T47D (cell line): ENCODE measurements at places on chromosomes 7 and 10.
A peak's percentile ranks its signal among the peaks of the same experiment; 100 is the strongest.

DNA sequence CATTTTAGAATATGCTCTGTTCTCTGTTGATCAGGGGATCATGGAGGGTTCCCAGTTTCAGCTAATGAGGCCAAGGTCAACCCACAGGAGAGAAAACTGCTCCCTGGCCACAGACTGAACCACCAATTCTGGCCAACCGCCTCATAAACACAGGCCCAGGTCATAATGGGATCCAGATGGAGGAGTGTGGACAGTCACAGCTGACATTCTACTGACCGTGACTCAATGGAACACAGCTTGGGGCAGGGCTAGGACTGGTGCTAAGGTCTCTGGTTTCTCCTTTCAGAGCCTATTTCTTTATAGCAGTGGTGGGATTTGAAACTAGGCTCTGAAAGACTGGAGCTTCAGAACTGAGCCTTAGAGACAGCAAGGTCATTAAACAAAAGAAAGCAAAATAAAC lies 68.3 kb downstream of the HIPK2 start:
- DNase-seq: no peak

DNA sequence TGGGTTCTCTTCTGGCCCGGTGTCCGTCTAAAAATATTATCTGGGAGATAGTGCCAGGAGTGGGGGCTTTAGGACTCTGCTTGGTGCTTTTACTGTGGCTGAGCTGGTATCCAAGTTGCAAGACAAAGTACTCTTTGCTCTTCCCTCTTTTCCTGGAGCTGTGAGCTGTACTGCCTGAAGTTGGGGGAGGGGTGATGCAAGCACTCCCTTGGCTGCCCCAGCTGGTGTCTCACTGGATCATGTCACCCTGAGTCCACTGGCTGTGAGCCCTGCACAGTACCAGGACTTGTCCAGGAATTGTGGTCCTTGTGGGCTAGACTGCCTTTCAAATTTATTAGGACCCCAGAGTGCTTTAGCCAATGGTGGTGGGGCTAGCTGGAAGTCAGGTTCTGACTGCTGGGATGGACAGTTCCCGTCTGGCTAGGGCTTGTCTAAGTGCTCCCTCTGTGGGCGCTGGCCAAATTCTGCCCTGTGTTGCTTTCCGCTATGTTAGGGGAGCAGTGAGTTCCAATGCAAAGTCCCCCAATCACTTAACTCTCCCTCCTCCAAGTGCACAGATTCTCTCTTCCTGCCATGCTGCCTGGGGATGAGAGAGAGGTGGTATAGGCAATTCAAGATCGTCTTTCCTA lies 13.1 kb downstream of the CC2D2B start:
- no peak for DNase-seq

GRCh38 chr7:30146127-30146612 lies 11.4 kb downstream of the MTURN start:
- no peak for DNase-seq

GRCh38 chr10:14583252-14583651 lies 191.4 kb downstream of the FAM107B start:
- DNase-seq: no peak

DNA sequence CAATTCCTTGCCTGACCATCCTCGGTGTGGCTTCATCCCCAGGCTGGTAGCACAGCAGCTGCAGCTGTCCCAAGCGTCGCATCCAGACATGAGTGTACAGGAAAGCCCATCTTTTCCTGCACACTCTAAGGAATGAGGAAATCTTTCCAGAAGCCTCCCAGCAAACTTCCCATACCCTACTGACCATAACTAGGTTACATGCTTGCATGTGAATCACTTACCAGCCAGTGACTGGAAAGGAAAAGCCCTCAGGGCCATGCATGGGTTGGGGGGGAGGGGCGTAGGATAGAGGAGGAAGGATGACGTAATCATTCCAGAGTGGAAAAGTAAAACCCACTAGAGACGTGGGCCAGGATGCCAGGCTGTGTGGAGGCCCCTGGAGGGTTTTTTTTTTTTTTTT lies 18.9 kb upstream of the ZNF212 start:
- no peak for DNase-seq

DNA sequence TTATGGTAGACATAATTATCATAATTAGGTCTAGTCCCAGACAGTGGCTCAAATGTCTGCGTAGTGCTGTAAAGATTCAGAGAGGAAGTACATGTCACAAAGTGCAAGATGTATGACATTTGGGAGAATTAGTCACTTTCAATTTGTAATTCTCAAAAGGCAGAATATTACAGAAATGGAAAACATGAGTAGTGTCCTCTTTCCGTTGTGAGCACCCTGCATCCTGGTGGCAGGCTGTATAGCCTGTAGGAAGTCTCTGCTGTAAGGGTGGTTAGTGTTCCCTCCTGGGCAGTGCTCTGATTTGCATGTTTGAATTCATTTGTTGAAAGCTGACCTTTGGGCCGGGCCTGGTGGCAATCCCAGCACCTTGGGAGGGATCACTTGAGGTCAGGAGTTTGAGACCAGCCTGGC lies 17.0 kb downstream of the CDK14 start:
- DNase-seq: no peak

GRCh38 chr10:72597897-72598296 lies 28.0 kb downstream of the MICU1 start:
- no peak for DNase-seq

DNA sequence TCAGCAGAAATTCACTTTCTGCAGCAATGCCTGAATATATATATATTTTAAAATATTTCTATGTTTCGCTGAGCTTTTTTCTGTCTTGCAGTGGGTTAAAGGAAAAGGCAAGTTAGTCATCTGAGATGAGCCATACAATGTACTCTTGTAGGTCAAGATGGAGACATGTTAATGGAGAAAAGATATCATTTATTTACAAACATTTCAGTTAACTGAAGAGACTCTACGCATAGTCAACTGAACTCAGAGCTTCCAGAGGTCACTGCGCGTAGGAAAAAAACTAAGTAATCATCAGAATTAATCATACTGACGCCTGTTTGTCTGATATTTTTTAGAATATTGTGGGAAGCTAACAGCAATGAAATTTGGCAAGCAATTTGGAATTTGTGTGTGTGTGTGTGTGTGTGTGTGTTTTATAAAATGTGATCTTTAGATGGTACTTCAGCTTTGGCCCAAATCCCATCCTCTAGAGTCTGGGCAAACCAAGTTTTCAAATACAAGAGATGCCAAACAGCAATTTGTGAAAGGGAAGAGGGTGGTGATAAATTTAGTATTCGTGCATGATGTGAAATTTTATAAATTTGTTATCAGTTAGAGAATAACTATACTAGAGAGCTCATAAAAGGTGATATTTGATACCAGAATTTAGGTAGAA lies 193.9 kb upstream of the AGR3 start:
- no peak for DNase-seq

- DNase-seq: no peak
Observed at GRCh38 chr10:69223028-69223342, 2.9 kb downstream of the HKDC1 start.

DNA sequence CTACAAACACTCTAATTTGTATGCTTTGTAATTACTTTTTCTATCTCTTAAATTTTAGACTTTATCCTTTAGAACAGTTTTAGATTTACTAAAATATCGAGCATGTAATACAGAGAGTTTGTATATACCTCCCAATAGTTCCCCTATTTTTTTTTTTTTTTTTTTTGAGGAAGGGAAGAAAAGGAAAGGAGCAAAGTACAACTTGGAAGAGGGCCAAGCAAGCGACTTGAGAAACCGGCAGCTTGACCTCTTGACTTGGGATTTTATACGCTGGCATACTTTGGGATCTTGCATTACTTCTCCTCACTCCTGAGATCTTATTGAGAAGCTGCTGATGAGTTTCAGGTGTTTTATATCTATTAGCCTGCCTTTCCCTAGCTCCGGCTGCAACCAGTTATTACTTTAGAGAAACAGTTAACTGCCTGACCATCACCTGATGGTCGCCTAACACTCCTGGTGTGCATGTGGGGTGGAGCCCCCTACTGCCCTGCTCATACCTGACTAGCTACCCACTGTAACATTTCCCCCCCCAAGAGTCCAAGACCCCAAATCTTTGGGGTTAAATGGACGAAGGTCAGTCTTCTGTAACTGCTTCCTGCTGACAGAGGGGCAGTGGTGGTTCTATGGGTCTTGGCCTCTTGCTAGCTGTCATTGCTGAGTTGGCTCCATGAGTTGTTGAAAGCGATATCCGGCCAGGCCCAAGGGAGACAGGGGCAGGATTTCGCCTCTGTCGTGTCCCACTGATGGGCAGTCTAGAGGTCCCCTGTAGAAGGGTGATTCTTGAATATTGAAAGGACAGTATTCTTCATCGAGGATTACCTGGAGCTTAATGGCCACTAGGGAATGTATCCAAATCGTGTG lies 28.5 kb downstream of the MKLN1 start:
- peak; percentile 15 for DNase-seq

GRCh38 chr10:36819781-36820180 lies 305.6 kb upstream of the ANKRD30A start:
- DNase-seq: no peak

DNA sequence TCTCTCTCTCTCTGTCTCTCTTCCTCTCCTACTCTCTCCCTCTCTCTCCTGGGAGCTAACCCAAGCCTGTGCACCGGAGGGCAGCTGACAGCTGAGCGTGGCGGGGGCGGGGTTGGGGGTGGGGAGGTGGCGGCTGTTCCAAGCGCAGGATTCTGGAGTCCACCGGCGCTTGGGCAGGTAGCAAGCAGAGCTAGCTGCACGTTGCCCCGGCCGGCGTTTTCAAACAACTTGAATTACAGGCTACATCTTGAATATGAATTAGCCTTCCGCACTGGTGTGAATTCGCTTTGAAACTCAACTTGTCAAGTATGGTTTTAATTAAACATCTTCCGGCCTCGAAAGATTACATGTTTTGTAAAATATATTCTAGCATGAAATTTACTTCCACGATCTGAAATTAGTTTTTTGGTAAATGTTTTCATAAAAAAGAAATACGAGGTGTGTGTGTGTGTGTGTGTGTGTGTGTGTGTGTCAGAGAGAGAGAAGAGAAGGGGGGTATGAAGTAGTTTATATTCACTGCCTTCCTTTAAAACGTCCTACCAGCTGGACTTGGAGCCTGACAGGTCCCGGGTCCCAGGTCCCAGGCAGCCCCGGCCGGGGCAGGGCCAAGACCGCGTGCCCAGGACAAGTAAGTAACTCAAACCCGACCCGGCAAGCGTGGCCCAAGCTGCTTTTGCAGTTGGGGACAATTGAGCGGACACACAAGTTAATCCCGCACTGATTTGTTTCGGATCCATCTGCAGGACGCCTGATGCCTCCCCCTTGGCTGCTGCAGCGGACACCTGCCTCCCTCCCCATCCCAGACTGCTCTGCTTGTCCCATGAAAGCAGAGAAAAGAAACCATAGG lies 9.0 kb upstream of the DLX6 start:
- DNase-seq: no peak

- no peak for DNase-seq
Observed at GRCh38 chr7:44133295-44133694, 7.8 kb downstream of the MYL7 start.

DNA sequence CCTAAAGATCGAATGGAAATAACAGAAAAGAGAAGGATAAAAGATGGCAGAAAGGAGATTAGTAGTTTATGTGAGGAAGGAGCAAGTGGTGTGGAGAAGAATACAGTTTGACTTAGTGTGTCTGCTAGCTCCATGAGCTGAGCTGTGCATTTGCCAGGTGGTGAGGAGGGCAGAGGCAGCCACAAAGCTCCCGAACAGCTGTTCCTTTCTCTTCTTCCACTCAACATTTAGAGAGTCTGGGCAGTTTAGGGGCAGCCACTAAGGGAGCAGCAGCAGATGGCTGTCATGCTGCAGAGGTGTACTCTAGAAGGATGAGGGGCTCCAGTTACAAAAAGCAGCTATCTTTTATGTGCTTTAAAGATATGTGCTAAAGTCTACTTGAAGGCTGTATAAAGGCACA lies 674.4 kb downstream of the GRM8 start:
- DNase-seq: no peak

DNA sequence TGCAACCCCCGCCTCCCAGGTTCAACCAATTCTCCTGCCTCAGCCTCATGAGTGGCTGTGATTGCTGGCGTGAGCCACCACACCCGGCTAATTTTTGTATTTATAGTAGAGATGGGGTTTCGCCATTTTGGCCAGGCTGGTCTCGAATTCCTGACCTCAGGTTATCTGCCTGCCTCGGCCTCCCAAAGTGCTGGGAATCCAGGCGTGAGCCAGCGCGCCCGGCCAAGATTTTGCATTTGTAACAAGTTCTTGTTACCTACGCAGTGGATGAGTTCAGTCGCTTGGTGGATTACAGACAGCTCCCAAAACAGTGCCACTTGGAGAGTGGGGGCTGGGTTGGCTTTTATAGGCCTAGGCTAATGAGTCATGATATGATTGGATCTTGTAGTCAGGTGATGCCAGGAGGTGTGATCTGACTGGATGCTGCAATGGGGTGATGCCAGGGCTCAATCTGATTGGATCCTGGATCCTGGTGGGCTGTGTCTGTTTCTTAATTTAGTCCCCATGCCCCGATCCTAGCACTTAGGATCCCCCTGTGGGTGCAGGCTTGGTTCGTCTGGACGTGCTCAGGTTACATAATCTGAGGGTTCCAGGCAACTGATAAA lies 20.3 kb downstream of the SBDS start:
- DNase-seq: no peak

GRCh38 chr10:75390178-75390577 lies 11.4 kb downstream of the ZNF503 start:
- DNase-seq: no peak

DNA sequence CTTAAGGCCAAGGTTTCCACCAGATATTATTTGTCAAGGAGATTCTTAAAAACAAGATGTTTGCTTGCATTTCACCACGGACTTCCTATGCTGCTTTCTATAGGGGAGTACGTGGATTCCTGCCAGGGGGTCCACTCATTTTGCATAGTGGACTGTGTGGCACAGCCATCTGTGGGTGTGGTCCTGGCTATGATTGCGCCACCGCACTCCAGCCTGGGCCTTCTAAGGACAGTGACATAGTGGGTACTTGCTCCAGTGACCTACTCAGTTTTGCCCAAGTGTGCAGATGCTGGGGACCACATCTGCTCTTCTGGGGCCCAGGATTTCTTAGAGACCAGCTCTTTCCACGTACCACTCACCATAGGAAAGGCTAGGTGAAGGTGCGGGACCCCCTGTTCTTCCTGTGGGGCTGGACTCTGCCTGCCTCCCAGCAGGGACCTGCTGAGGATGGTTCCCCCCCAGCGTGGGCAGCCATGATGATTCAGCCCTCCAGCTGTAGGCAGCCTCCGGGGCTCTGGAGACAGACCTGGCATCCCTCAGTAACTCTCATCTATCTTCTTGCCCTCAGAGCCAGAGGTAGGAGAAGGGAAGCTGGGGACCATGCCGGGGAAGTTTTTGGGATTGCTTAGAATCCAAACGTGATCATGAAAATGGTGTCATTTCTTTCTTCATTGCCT lies 42.9 kb downstream of the HK1 start:
- DNase-seq: no peak

- DNase-seq: no peak
Observed at GRCh38 chr7:142809671-142810070, 38.9 kb downstream of the PRSS2 start.

DNA sequence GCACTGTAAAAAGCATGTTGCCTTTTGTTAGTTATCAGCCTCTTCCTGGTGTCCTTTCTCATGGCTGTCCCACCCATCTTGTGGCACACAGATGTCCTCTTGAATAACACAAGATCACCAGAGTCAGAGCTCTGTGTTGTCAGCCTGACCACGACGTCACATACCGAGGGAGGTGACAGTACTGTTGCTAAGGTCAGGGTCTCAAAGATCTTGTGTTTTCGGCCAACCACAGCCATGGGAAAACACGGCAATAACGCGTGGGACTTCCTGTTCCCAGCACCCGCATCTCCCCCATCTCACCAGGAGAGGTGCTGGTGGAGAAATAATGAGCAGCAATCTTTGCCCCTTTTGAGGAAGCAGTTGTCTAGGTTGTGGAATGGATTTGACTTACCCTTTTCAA lies 40.4 kb downstream of the NPVF start:
- no peak for DNase-seq

GRCh38 chr7:30177965-30178364 lies 43.2 kb downstream of the MTURN start:
- DNase-seq: no peak

GRCh38 chr10:97096261-97097083 lies 89.3 kb downstream of the SLIT1 start:
- no peak for DNase-seq
